ENCODE measurements at places on chromosomes 3 and 15.
A peak's percentile ranks its signal among the peaks of the same experiment; 100 is the strongest.

DNA sequence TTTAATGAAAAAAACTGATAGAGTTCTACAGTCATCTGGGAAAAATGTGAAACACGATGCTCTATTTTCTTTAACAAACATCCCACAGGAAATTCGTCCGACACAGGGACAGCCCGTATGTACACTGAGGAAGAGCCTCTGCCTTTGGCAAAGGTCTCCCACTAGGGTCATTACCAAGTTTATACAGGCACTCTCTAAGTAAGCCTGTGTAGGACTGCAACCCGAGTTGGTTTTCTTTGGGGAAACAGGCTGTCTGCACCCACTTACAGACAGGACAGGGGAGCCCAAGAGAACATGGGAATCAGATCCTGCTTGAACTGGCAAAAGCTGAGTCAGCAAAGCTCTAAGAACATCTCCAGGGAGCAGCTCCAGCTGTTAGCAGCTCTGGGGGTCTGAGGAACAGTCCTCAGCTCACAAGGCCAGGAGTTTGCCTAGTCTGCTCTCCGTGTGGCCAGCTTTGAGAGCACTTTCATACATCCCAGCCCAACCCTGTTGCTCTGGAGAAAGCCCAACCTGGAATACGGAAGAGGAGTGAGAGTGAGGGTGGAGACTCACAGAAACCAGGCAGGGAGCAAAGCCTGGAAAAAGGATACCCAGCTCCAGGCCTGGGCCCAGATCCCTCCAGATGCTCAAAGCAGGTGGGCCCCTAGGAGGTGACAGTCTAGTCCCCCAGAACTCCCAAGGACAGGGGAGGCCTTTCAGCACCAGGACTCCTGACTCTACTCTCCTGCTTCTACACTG lies 1.9 kb downstream of the TBC1D2B start:
- peak; percentile 44 for DNase-seq

DNA sequence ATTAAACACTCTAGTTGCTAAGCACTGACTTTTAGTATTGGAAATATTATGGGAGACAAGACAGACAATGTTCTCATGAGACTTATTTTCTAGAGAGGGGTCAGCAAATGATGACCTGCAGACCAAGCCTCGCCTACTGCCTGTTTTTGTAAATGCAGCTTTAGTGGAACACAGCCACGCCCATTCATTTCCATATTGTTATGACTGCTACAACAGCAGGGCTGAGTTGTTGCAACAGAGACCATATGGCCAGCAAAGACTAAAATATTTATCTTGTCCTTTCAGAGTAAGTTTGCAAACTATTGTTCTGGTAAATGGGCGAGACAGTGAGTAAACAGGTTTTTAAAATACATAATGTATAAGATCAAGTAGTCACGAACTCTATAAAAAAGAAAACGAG lies 570.2 kb downstream of the NTRK3 start:
- no peak for DNase-seq

- no peak for DNase-seq
These were observed 11.3 kb downstream of the SETD2 start for GRCh38 chr3:47152578-47152977.

GRCh38 chr15:31397851-31398661 lies 71.4 kb downstream of the KLF13 start:
- DNase-seq: no peak

- DNase-seq: no peak
These were observed 1.0 kb downstream of the H1-8 start for GRCh38 chr3:129543999-129544398.

- no peak for DNase-seq
These were observed 31.3 kb upstream of the SPTBN5 start for GRCh38 chr15:41925086-41925608.

DNA sequence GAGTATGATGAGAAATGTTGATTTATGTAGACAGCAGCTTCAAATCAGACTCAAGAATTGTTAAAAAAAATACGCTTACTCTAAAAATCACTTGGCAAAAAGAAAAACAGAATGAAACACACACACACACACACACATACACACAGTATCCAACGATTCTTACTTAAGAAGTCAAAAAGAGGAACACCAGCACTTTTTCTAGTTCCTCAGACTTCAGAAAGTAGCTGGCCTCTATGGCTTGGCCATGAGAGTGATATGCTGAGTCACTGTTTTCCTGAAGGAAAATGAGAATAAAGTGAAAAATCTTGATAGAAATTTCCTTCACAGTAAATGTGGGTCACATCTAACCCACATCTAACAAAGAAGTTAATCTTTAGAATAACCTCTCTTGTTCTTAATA lies 22.1 kb downstream of the CNTN3 start:
- DNase-seq: no peak

GRCh38 chr3:14179795-14180194 lies 1.2 kb downstream of the LSM3 start:
- DNase-seq: no peak

GRCh38 chr3:126901631-126902030 lies 81.3 kb upstream of the PLXNA1 start:
- DNase-seq: no peak

DNA sequence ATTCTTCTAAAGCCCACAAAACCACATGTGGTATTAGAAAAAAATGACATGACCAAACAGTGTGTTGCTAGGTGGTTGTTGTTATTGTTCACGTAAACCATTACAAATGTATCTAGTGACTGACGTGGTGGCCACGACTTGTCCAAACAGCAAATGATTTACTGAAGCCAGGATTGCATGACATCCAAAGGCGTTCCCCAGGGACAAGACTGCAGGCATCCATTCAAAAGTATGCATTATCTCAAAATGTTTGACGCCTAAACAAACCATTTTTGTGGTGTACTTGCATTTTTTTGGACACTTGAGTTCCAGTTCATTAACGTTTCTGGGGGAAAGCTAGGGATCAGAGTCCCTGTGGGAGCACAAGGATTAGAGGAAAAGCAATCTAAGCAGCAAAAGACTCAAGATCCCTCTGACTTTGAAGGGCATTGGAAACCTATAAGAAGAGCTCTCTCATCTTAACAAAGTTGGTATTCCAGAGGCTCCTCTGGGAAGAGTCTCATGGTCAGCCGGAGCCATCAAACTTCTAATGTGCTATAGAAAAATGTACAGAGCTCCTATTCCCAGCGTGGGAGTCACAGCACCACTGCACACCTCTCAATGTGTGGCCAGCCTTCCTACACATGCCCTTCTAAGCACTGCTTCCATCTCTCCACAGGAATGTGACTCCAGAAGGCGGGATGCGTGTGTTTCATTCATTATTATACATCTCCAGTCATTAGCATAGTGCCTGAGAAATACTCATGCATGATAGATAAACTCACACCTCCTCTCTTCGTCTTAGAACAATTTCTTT lies 62.9 kb downstream of the FBN1 start:
- no peak for DNase-seq

DNA sequence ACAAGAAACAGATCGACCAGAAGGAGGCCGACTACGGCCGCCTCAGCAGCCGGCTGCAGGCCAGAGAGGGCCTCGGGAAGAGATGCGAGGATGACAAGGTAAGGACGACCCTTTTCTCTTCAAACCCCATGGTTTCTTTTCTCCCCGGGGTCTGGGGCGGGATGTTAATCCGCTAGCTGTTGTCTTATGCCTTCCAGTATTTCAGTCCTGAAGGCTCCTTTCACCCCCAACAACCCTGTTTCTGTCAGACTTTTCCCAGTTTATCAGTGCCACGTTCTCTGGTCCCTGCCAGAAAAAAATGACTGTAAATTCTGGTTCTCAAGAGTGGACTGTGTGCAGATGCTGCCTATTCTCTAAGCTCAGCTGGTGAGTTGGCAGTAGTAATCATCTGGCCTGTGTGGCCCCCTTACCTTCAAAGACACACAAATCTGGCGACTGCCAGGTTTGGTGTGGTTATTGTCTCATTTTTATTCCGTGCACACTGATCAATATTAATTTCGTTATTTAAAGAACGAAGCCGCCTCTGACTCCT lies 806 bp downstream of the GOLM2 start:
- no peak for DNase-seq

DNA sequence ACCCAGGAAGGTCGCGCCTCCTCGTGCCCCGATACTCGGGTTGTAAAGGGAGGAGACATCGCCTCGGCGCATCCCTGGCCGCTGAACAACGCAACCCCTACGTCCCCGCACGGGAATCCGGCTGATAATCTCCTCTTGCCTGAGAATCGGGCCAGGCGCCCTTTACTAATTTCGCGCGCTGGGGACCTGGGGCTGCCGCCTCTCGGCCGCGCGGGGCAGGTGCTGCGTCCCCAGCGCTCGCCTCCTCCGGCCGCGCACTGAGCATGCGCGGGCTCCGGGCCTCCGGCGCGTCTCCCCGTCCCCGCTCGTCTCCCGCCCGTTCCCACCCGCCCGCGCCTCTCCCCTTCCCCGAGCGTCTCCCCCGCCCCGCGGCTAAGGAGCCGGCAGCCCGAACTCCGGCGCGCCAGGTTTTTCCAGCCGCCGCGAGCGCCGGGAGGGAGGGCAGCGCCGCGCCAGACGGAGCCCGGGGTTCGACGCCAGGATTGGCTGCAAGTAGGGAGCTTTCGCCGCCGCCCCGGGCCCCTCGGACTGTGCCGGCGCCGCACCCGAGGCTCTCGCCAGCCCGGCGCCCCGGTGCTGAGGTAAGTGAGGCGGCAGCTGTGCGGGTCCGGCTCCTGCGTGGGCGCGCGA lies at the start of gene CNTN4:
Gene CNTN4 (plus strand): TSS at position 469 of the 630 bp plus-strand sequence.
- DNase-seq: peak; percentile 92

DNA sequence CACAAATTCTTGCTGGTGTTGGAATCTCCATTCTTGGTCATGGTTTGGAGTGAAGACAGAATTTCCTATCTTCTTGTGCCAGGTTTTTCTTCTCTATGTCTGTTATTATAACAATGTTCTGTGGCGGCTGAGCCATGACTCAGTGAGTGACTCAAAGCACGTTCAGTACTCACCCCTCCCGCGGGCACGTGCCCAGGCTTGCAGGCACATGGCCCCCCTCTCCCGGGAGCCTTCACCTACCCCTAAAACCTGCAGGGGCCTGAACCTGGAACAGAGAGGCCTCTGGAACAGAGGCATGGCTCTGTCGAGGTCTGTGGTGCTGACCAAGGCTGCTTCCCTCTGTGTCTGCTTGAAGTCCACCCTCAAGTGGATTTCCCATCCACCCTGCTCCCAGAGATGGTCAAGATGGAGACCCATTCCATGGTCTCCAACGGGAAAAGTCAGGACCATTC lies 27.6 kb downstream of the PLXNB1 start:
- DNase-seq: no peak

DNA sequence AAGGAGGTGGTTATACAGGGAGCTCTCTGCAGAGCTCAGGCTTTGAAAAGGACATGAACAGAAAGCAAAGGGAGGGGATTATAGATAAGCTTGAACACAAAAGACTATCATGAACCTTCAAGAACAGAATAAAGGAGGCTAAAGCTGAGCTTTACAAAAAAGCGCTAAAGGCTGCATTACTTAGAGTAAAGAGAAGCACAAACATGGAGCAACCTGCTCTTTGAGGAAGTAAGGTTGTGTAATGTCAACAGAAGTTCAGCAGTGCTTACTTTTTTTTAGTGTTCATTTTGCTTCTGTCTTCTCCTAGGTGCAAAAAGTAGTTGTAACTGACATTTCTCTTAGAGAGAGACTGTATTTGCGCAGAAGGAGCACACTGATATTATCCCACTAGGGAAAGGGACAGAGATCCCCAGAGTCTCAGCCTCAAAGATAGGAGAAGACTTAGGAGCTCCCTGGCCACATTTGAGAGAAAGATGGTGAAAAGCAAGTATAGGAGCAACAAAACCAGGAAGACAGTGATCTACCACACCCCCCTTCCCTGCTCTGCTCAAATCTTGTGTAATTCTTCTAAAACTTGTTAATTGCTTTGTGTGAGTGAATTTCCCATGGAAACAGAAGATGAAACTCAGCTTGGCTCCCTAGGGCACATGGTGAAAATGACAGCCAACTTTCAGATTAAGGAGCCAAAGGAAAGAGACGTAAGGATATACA lies 54.7 kb downstream of the QTRT2 start:
- no peak for DNase-seq
